Stimulated activated CD4-positive, alpha-beta T cell treated with anti-CD3 and anti-CD28 coated beads, Interleukin-2, amount 100 ng/mL, for 4 hours (primary cell): ENCODE measurements at places on chromosomes 11 and 22.

DNA sequence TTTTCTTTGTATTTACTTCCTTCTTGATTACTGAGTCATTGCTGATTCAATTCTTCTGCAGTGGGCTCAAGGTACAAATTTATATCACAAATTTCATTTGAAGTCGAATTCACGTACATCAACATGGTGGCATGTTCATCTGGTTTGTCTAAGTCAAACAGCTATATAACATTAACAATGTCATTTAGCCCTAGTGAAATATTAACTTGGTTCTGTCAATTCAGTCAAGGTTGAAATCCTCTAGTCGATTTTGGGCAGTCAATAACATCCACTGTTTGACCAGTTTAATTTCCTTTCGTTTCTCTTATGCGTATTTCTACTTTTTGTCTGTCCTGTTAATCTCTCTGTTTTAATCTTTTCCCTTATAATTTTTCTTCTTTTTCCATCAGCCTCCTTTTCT is 4.1 kb upstream of the ATXN10 start:
- DNase-seq, result no peak

GRCh38 chr11:120139316-120140069 is 1.6 kb upstream of the TRIM29 start:
- no peak for DNase-seq

DNA sequence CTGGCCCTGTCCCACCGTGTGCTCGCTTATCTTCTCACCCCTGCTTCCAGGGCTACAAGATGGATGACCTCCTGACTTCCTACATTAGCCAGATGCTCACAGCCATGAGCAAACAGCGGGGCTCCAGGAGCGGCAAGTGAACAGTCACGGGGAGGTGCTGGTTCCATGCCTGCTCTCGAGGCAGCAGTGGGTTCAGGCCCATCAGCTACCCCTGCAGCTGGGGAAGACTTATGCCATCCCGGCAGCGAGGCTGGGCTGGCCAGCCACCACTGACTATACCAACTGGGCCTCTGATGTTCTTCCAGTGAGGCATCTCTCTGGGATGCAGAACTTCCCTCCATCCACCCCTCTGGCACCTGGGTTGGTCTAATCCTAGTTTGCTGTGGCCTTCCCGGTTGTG is 86.5 kb downstream of the MYO7A start:
- DNase-seq, result no peak

DNA sequence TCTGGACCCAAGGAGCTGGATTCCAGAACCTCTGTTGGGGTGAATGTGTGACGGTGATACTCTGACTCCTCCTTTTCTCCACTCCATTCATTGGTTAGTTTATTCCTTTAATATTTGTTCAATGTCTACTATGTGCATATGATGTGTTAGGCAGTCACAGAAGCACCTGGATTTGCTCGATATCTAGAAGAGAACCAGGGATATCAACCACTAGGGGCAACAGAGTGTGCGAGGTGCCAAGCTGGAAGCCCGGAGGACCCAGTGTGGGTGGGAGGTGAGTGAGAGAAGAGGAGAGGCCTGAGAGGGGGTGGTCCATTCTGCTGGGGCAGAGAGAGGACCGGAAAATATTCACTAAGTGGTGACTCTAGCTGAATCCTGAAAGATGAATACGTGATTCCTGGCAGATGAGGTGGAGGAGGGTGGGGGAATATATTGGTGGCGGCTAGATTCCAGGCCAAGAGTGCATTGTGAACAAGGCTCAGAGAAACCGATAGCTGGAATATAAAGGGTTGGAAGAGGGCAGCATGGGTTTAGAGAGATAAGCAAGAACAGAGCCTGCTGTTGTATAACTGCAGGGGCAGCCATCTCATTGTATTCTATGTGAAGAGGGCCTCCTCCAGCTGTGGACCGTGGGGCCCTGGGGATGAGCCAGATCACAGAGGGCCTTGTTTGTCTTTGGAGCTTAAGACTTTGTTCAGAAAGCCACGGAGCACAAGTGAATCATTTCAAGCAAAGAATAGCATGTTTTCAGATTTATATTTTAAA is 6.9 kb upstream of the TIMP3 start:
- DNase-seq, result no peak

DNA sequence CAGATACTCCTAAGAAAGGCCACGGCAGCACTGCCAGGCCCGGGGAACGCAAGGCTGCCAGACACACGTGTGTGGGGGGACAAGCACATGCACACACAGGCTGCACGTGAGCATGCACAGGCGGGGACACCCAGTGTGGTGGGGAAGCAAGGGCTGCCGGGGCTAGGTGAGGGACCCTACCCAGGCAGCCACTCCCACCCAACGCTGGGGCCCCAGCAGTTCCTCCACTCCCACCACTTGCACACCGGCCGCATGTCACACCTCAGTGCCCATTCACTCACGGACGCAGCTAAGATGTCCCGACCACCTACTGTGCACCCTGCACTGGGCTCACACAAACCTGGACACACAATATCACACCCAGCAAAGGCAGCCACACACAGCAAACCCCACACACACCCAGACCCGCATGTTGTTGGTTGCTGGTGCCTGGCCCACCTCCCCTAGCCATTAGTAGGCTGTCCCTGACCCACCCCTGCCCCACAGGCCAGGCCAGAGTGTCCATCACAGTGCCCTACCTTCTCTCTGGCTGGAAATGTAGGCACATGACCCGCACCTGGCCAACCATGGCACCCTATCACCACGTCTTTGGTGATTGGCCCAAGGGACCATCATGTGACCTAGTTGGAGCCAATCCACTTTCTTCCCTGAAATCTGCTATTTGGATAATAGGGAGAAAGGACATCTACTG is 8.8 kb downstream of the SSTR3 start:
- no peak for DNase-seq

DNA sequence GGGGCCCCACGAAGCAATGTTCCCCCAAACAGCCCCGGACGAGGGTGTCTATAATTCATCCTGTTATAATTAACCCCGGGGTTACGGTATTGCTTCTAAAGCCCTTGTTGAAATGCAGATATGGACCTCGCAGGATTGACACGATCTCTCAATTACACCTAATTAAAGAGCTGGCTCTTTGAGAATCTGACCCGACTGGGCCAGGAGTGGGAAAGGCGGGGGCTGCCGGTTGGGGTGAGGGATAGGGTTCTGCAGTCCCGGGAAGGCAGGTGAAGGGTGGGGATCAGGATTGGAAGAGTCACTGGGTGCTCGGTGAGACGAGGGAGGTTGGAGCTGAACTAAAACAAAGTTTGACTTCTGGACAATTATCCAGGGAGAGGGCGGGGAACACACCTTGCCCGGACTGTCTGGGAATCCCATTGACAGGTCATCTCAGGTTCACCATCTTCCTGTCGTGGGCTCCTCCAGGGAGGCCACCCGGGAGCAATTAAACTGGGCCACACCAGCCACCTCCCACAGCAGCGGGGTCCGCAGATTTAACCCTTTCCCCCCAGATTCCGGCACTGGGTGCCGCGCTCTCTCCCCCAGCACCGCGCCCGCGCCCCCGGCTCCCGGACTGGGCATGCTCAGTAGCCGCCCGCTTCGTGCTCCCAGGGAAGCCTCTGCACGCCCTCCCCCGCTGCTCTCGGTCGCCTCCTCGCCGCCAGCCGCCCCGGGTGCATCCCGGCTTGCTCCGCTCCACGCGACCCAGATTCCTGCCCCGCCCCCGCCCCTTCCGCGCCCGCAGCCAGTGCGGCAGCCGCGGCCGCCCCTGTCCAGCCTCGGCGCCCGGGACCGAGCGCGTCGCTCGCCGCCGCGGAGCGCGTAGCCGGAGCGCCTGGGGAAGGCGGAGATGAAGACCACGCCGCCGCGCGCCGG is at the start of gene ELMOD1:
Gene ELMOD1, plus strand, starts transcription at position 688 of the 918 bp plus-strand sequence. CDS start 27,043 bp downstream, outside the sequence.
- DNase-seq, result peak; percentile 17

- DNase-seq, result no peak
Observed at GRCh38 chr11:134055029-134055428, 13.8 kb upstream of the JAM3 start.

DNA sequence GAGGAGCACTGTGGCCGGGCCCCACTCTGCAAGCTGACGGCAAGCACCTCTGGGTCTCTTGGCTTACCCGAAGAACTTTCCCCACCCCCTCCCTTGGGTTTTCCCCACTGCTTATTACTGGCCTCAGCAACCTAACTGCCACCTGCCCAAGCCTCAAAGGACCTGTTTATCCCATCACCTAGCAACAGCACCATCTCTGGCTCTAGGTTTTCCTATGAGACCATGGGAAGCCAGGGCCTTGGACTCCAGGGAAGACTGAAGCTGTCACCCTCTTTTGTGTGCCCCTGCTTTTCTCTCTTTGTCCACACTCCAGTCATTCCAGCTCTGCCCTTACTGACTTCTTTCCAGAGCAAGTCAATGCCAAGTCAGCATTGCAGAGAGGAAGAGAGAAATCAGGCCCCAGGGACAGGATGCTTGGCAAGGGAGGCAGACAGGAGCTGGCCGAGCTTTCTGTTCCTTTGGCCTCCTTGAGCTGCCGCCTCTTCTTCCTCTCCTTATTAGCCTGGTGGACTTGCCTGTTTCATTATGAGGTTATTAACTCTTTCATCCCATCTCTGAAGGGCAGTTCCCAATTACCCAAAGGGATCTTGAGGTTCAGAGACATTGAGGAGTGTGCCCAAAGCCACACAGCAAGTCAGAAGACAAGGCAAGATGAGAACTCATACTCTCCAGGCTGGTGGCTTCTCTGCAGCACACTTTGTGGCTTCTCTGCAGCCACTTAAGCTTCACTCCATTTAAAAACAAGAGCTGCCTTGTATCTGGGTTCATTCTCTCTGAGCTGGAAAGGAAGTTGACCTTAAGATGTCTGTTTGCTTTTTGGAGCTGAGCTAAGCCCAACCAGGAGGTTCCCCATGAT is at the start of gene SMIM35:
Gene SMIM35, minus strand, starts transcription at position 51 of the 856 bp plus-strand sequence. CDS start 206 bp downstream, outside the sequence.
- no peak for DNase-seq

GRCh38 chr11:10637731-10638151 is 55.8 kb downstream of the IRAG1 start:
- no peak for DNase-seq

DNA sequence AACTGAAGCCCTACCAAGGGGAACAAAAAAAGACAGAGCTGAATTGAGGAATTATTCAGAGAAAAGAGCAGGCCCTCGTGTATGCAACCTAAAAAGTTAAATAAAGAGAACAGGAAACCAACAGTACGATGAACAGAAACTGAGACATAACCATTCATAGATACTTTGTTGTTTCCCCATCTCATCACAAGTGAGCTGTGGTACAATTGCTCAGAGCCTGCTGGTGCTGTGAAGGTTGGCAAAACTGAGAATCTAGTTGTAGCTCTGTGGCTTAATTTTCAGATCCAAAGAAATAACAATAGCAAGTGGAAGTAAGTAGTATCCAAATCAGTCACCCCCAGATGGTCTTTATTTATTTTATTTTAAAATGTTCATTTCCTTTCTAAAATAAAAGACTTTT is 37.7 kb upstream of the BLID start:
- no peak for DNase-seq

DNA sequence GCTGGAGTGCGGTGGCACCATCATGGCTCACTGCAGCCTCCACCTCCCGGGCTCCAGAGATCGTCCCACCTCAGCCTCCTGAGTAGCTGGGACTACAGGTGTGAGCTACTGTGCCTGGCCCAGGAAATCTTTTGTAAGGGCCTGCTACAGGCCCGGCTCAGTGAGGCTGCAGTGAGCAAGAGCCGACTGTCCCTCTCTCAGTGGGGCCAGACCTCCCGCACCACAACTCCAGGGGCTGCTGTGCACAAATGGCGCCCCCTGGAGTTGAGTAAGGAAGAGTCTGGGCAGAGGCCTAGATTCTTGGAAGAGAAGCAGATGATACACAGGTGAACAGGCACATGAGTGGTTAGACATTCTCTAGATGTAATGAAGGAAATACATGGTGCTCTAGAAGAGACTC is 7.0 kb downstream of the SERHL2 start:
- DNase-seq, result no peak

- DNase-seq, result no peak
Observed at GRCh38 chr22:44925465-44926123, 84.2 kb downstream of the PHF21B start.

- no peak for DNase-seq
Observed at GRCh38 chr11:19499026-19499669, 213.5 kb upstream of the NAV2 start.

- no peak for DNase-seq
Observed at GRCh38 chr22:20656516-20656901, 117.4 kb upstream of the SERPIND1 start.

GRCh38 chr11:19275496-19275895 is 34.8 kb upstream of the E2F8 start:
- no peak for DNase-seq

GRCh38 chr11:59053387-59053786 is 32.7 kb upstream of the GLYATL1B start:
- peak; percentile 61 for DNase-seq

DNA sequence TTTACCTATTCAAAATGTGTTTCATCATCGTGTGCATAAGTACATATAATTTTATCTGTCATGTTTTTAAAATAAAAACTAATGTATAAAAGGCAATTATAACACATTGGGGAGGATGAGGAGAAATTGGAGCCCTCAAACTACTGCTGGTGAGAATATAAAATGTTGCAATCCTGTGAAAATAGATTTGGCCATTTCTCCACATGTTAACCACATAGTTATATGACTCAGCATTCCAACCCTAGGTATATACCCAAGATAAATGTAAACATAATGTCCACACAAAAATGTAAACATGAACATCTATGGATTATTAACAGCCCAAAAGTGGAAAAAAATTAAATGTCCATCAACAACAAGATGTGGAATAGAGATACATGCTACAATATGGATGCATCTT is 928.0 kb upstream of the FAT3 start:
- DNase-seq, result no peak

- no peak for DNase-seq
Observed at GRCh38 chr11:130652671-130653335, 204.4 kb downstream of the ADAMTS15 start.

GRCh38 chr11:120586072-120586471 is 74.5 kb downstream of the GRIK4 start:
- no peak for DNase-seq

- DNase-seq, result no peak
Observed at GRCh38 chr11:48024635-48025071, 44.3 kb downstream of the PTPRJ start.

- no peak for DNase-seq
Observed at GRCh38 chr11:118763041-118763440, 27.9 kb downstream of the DDX6 start.

DNA sequence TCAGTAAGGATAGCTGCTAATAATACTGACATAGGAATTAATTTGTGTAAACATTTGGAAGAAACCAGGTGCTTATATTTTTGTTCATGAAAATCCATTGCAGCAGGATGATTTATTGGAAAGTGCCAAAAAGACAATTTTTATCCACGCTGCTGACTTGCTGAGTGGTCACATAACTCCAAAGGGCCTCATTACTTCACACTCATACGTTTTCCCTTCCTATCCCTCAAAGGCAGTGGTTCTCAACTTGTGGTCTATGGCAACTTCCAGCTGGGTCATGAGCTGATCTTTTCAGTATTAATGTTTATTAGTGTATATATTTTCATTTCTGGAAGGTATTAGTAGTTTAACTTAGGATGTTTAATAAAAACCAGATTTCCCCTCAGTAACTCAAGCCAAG is 178.1 kb downstream of the UVRAG start:
- DNase-seq, result no peak
